Esophagus squamous epithelium (tissue), 5 donors: ENCODE measurements at places on chromosomes 11 and 22.

DNA sequence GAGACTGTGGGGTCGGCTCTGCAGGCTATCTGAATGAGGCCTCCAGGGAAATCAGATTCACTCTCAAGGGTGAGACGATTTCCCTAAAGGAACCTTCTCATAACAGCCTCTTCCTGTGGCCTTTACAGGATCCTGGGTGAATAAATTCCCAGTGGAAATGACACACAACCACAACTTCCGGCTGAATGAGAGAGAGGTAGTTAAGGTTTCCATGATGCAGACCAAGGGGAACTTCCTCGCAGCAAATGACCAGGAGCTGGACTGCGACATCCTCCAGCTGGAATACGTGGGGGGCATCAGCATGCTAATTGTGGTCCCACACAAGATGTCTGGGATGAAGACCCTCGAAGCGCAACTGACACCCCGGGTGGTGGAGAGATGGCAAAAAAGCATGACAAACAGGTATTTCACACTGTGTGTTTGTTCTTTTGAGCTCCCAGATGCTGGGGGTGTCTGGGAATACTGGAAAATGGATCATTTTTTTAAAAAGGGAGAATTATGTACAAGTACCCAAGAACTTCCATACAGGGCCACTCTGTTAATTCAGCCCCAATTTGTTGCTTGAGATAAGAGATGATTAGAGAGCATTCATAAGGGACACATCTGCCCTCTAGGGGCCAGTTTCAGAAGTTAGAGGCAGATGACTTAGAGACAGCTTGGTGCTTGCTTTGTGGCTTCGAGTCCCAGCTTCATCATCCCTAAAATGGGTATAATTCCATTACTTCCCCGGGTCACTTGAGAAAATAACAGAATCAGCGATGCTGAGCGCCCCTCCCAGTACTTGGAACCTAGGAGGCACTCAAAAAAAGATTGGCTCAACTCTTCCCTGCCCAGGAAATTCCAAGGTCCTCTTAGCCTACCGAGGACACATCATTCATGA is 10.2 kb downstream of the SERPIND1 start:
- DNase-seq, result no peak

- no peak for DNase-seq
Measured at GRCh38 chr11:898143-898511, 12.5 kb downstream of the CHID1 start.

- DNase-seq, result no peak
Measured at GRCh38 chr11:79363861-79364378, 76.9 kb downstream of the TENM4 start.

- no peak for DNase-seq
Measured at GRCh38 chr11:22555881-22556280, 69.7 kb downstream of the FANCF start.

DNA sequence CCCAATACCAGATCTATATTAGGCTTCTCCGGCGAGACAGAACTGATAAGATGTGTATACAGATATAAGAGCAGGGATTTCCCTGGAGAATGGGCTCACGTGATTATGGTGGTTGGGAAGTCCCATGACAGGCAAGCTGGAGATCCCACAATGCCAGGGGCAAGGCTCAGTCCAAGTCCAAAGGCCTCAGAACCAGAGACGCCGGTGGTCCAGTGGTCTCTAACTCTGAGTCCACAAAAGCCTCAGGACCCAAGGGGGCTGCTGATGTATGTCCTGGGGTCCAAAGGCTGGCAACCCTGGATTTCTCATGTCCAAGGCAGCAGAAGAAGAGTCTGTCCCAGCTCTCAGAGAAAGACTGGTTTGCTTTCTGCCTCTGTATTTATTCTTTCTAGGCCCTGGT is 15.8 kb upstream of the OSBPL5 start:
- no peak for DNase-seq

- DNase-seq, result no peak
Measured at GRCh38 chr11:95054356-95054755, 5.1 kb downstream of the KDM4F start.

DNA sequence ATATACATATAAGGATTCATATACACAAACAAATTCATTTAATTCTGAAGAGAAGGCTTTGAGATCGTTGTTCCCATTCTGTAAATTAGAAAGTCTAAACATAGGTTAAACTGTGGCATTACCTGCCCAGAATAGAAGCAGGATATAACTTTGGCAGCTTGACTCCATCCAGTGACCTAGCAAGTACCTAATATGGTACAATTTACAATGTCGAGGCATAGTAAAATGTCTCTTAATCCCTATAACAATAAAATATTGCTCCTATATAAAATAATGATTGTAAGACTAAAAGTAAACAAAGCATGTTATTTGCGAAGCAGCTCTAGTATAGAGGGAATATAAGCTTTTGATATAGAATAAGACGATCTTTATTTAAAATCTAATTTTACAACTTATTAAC is 756.0 kb downstream of the LUZP2 start:
- no peak for DNase-seq

- no peak for DNase-seq
Measured at GRCh38 chr22:21003782-21004181, 1.9 kb upstream of the THAP7 start.

DNA sequence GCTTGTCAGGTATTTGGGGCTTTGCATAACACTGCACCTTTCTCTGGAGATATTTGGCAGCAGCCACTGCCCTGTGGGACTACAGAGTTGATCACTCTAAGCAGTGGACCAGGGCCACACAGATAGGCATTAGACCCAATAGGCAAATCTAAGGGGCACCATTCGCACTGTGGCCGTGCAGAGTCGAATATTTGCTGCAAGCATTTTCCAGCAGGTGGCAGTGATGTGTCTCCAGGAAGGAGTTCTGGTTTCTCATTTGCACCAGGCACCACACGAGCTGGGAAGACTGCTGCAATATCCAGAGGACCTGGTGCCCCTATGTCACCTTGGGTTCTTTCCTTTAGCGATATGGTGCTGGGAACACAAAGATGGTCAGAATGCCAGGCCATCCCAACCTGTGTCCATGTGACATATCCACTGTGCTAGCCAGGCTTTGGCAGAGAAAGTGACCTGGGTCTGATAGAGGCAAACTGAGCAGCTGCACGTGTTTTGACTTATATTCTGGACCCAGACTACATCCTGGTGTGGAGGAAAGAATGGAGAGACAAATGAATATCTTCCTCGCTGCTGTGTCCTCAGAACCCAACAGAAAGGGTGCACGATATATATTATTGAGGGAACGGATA is 318.7 kb downstream of the BUD13 start:
- DNase-seq, result no peak

DNA sequence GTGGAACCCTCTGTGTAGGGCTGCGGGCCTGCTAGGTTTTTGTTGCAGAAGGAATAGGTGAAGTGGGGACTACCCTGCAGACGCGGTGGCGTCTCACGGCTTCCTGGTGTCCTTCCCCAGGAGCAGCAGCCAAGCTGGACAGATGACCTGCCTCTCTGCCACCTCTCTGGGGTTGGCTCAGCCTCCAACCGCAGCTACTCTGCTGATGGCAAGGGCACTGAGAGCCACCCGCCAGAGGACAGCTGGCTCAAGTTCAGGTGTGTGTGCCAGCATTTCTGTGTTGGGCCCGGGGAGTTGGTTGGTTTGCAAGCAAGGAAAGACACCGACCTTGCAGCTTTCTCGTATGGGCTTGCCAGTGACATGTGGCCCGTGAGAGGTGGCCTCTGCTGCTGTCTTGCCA is 15.3 kb downstream of the TAB1 start:
- DNase-seq, result no peak

DNA sequence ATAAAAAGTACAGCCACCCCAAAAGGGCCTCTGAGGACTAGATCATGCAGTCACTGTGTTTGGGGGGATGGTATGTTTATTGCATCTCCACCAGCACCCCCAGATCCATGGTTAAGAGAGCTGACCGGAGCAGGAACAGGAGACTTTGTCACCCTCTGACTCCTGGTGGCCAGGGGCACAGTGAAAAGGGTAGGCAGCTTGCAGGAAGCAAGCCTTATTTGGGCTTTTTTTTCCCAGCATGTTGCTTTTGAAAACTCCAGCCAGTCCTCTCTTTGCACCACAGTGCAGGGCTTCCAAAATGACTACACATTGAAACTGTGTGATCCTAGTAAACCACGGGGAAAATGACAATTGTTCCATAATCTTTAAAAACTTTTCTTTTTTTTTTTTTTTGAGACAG is 20.6 kb downstream of the PRR5 start:
- DNase-seq, result no peak

GRCh38 chr22:44701824-44702478 is at the start of gene PRR5:
TSS of gene PRR5 (plus strand) at chr22:44702204. CDS start at chr22:44702475, 271 bp downstream.
- DNase-seq, result peak; percentile 33

DNA sequence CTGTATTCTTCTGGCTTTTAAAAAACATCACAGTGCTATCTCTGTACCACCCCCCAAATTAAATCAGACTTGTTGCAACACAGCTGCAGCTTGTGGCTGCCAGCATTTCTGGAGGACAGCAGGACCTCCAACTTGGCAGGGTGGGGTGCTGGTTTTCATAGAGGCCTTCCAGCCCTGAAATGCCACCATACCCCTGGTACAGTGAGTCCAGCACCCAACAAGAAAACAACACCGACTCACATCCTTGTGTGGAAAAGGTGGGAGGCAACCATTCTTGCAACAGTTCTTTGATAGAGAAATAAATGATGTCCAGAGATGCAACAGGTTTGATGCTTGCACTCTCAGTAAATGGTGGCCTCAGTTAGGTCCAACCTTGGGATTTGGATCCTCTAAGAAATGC is 96.0 kb downstream of the ABTB2 start:
- DNase-seq, result no peak

DNA sequence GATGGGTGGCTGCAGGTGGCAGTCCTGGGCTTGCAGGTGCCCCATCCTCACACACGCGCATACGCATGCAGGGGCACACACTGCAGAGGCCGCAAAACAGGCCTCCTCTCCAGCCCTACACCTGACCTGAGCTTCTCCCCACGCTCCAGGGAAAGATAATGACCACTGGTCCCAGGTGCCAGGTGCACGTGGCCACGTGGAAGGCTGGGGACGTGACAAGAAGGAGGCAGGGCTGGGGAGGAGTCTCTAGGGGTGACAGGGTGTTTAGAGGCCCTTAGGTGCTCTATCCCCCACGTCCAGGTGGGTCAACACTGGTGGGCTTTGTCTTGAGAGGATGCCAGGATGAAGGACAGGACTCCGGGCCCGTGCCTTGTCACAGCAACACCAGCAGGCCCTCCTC is 23.5 kb upstream of the CPT1A start:
- no peak for DNase-seq

DNA sequence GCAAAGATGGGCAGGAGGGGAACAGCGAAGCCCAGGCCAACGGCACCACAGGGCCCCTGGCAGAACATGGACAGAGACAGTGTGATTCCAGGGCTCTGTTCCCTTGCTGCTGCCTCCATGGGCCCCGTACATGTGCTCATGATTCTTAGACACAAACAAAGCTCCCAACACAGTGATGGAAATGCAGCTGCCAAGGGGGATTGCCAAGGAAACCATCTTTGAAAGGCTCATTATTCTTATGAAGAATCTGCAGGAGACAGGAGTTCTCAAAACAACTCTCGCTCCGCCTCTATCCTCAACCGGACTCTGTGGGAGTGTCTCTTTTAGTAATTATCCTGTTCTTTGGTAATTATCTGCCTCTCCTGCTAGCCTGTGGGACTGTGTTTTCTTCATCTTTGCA is 32.2 kb downstream of the SERPINH1 start:
- DNase-seq, result no peak

DNA sequence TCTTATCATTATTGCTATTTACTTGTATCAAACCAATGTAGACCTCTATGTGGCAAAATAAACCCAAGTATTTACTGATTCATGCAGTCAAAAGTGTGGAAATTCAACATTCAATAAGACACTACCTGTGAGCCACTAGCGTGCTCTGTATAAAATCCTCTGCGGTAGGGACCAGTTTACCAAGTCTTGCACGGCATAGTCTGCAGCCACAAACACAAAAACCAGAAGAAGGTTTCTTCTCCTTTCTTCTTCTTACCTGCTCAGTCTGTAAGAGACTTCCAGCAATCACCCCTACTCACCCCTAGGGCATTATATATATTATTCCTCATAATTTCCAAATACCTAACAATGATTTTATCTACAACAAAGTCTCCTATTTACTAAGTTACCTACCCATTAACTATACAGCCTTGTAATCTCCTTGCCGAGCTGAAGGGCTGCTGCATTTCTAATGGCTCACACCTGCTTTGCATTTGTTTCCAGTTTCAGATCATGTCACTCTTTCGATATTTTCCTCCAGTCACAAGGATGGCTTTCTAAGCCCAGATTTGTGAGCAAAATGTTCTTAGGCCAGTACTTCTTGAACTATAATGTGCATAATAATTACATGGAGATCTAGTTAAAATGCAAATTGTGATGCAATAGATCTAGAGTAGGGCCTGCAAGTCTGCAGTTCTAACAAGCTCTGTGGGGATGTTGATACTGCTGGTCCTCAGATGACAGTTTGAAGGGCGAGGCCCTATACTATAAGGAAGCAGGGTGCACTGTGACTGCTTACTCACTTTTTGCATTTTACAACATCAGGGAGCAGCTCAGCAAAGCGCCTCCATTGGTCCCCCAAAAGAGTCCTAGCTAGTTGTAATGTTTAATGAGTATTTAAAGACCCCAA is 191.9 kb upstream of the DDI1 start:
- no peak for DNase-seq

GRCh38 chr22:36901411-36902142 is 11.9 kb upstream of the CSF2RB start:
- no peak for DNase-seq

- no peak for DNase-seq
Measured at GRCh38 chr22:43275545-43276317, 67.4 kb downstream of the SCUBE1 start.

- no peak for DNase-seq
Measured at GRCh38 chr11:26958005-26958701, 35.8 kb upstream of the FIBIN start.

DNA sequence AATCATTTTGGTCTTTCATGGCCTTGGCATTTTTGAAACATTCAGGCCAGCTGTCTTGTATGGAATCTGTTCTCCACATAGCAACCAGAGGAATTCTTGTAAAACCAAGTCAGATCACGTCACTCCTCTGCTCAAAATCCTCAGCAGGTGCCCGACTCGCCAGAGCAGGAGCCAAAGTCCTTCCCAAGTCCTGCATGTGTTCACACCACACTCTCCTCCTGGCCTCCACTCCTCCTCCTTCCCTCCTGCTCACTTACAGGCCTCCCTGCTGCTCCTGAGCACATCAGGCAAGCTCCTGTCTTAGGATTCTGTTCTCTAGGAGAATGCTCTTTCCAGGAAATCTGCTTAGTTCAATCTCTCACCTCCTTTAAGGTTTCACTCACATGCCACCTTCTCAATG is 6.9 kb upstream of the PSMC3 start:
- DNase-seq, result no peak

DNA sequence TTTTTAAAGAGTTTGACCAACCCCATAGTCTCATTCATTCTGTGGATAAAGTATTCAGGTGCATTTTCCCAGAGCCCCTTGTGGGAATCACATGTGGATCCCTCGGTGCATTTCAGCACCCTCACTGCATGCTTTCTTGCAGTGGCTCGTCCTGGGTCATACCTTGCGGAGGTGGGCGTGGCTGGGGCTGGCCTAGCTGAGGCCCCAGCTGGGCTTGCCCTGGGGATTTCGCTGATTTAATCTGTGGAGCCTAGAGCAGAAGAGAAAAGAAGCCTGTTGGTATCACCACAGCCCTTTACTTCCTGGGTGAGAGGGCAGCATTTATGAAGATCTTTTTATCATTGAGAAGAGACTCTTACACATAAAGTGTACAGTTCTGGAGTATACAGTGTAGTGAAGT is 53.1 kb downstream of the FBXO7 start:
- DNase-seq, result no peak

GRCh38 chr11:69705351-69705811 is 1.6 kb upstream of the FGF19 start:
- no peak for DNase-seq
